ENCODE measurements at places on chromosomes 3 and 15.

- peak; percentile 30 for DNase-seq
Measured at GRCh38 chr3:39379778-39380155, 3.4 kb upstream of the SLC25A38 start.

DNA sequence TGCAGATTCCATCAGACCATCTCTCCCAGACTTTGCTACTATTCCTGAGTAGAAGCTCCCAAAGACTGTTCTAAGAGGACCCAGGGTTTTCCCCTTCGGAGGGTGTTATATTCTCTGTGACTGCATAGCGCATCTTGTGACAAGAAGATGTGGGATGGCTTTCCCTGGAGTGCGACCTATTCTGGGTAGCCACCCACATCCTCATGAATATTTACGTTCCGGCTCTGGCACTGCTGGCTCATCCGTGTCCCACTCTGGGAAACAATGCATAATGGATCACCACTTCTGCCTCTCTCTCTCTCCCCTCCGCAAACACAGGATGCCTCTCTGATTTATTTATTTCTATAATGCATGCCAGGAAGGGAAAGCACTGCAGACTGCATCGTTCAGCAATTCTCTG lies 166.1 kb downstream of the PYDC2 start:
- DNase-seq = no peak

DNA sequence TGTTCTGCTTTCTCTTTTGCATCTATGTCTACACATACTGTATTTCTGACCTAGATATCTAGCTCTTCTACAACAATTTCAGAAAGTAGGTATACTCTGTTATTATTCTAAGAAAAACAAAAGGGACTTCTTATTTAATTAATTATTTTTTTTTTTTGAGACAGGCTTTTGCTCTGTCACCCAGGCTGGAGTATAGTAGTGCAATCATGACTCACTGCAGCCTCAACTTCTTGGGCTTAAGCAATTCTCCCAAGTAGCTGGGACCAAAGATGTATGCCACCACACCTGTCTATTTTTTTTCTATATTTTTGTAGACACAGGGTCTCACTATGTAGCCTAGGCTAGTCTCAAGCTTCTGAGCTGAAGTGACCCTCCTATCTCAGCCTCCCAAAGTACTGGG lies 130.6 kb downstream of the MBNL1 start:
- DNase-seq = peak; percentile 50

- DNase-seq = no peak
Measured at GRCh38 chr3:125525153-125525552, 5.2 kb upstream of the SNX4 start.

DNA sequence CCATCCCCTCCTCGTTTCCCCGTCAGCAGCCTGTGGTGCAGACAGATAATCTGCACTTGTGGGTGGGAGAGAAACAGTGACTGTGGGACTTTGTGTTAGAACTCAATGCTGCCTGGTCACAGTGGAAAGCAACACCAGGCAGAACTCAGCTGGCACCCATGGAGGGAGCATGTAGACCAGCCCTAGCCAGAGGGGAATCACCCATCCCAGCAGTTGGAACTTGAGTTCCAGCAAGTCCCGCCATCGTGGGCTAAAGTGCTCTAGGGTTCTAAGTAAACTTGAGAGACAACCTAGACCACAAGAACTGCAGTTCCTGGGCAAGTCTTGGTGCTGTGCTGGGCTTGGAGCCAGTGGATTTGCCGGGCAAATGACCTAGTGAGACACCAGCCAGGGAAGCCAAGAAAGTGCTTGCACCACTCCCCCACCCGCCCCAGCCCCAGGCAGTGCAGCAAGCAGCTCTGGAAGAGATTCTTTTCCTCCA lies 24.4 kb downstream of the ISG20 start:
- no peak for DNase-seq

- no peak for DNase-seq
Measured at GRCh38 chr15:74259292-74259648, 23.1 kb downstream of the CCDC33 start.

DNA sequence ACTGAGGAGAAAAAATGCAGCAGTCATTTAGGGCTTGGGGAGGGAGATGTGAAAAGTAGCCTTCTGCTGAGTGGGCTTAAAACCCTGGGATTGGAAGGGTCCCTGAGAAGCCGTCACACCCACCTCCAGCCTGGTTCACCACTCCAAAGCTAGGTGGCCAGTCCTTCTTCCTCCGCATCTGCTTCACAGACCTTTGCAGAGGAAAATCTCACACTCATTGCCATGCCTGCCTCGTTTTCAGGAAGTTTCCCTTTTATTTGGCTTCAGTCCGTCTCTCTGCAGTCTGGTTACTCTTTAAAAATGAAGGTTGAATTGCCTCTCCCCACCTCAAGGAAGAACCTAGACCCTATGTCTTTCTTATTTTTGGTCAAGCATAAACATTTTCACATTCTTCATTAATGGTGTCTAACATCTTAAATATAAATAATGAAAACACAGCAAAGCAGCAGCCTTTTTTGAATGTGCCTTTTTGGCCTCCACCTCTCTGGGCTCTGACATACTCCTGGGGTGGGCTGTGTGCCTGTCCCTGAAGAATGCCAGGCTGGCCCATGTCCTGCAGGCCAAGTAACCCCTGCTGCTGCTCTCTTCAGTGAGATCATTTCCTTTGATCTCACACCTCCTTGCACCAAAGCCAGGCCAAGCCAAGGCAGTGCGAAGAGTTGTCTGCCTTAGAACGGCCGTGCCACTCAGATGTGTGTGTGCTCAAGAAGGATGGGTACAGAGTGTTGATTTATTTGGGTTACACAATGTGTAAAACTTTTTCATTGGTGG lies 11.0 kb downstream of the MRAS start:
- no peak for DNase-seq

DNA sequence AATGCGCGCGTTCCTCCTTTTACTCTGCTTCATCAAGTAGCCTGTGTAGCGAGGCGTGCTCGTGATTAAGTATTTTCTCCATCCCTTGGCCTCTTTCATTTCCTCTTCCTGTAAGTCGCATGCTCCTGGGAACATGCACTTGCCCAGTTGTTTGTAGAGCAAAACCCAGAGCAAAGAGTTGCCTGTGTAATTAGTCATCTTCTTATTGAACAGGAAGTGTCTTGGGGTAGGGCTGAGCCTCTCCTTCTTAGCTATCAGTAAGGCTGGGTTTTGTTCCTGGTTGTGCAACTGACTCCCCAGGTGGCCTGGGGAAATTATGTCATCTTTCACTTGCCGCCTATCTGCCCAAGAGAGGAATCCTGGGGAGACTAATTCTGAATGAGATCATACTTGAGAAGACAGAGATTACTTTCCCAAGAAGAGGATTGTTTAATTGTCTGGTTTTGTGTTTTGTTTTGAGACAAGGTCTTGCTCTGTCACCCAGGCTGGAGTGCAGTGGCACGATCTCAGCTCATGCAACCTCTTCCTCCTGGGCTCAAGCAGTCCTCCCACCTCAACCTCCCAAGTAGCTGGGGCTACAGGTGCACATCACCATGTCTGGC lies 14.9 kb downstream of the LIPH start:
- DNase-seq = peak; percentile 62

Measured in fibroblast of upper back skin (primary cell).